ENCODE measurements at places on chromosomes 5 and 9.

- DNase-seq: no peak
These were observed 54.1 kb downstream of the USP20 start for GRCh38 chr9:129889122-129889940.

- DNase-seq: peak; percentile 23
These were observed 88.5 kb downstream of the SUSD1 start for GRCh38 chr9:112086627-112087026.

GRCh38 chr5:36826694-36827093 lies 49.9 kb upstream of the NIPBL start:
- DNase-seq: no peak

DNA sequence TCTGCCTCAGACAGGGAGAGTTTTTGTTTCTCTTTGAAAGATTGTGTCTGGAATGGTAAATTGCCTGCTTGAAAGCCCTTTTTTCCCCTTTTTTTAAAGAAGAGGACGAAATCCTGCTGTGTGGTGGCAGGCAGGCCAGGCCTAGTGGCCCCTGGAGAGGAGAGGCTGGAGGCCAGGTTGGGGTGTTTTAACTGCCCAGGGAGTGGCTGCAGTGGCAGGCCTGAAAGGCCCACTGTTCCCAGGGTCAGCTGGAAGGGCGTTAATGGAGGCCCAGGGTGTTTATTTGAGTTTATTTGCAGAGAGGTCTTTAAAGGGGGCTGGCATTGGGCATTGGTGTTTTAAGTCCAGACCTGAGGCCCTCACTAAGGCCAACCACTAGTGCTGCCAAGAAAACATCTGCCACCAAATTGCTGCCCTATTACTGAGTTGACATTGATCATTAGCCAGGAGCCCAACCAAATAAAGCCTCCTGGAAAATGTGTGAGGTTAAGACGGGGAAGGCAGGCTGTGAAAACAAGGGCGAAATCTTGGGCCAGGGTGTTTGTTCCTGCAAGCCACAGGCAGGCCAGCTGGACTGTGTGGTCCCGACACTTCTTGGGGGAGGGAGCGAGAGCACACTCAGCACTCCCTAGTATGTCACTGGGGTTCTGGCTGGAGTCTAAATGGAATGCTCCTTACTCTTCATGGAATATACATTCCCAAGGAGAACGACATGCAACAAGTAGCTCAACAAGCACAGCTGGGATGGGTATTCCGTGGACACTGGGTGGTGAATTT lies 5.0 kb downstream of the JADE2 start:
- DNase-seq: no peak

- DNase-seq: no peak
These were observed 1.3 kb downstream of the ADRB2 start for GRCh38 chr5:148827723-148828122.

DNA sequence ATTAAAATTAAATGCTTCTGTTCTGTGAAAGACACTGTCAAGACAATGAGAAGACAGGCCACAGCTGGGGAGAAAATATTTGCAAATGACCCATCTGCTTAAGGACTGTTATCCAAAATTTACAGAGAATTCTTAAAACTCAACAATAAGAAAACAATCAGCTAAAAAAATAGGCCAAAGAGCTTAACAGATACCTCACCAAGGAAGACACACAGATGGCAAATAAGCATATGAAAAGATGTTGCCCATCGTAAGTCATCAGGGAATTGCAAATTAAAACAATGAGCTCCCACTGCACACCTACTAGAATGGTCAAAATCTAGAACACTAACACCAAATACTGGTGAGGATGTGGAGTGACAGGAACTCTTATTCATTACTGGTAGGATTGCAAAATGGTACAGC lies 10.3 kb downstream of the WNK2 start:
- no peak for DNase-seq

DNA sequence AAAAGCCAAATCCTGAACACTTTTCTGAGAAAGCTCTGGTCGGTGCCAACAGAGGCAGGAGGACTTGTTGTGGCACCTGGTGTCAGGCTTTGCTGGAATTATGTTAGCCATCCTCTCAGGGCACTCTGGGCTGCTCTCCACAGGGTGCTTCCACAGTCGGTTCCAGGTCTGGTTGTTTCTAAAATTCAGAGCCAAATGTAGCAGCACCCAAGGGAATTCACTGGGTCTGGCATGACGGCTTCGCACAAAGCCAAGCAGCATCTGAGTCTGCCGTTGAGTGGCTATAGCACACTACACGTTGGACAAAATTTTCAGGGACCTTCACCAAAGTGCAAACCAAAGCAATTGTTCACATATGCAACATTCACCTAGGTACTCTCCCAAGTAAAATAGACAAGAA lies 110.2 kb downstream of the PJA2 start:
- DNase-seq: peak; percentile 50

DNA sequence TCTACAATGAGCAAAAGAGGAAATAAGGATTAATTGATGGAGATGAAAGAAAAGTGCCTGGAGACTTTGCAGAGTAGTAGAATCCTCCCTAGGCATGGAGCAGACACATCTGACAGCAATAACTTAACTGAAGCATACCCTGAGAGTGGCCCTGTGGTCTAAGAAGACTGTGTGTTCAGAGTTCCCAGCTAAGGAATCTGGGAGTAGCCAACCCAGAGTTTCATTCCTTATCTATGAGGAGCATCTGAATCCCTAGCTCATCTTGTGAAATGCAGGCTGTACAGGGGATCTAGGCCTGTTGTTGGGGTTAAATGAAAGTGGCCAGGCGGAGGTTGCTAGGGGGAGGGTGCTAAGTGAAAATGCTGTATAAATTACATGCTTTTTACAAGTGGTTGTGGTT lies 233.1 kb upstream of the FBXL7 start:
- DNase-seq: no peak

DNA sequence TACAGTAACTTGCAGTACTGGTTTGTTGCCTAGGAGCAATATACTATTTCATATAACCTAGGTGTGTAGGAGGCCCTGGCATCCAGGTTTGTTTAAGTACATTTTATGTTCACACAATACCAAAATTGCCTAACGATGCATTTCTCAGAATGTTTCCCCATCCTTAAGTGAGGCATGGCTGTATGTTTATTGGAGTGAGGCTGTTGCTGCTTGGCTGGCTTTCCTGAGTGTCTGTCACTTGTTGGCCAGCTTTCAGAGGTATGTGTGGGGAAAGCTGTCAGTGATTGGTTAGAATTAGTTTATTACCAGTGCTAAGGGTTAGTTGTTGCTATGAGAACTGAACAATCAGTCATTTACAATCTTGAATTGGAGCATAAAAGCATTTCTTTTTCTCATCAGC lies 154.1 kb upstream of the CDH12 start:
- no peak for DNase-seq

DNA sequence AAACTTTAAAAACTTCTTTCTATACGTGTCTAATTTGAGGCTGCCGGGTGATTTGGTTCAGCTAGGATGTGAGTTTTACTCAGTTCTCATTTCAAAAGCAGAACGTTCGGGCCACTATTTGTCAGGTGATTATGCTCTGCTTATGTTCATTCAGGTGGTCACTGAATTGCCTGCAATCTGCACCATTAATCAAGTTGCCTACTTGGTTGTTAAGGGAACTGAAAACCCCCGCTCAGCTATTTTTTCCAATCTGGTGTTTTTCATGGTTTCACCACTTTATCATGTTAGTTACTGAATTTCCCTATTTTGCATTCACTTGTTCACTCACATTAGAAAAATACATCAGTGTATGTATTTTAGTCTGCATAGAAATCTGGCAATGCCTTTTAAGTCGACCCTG lies 523.0 kb downstream of the CSNK1G3 start:
- DNase-seq: no peak

- no peak for DNase-seq
These were observed 31.7 kb upstream of the CSF1R start for GRCh38 chr5:150117945-150118560.

DNA sequence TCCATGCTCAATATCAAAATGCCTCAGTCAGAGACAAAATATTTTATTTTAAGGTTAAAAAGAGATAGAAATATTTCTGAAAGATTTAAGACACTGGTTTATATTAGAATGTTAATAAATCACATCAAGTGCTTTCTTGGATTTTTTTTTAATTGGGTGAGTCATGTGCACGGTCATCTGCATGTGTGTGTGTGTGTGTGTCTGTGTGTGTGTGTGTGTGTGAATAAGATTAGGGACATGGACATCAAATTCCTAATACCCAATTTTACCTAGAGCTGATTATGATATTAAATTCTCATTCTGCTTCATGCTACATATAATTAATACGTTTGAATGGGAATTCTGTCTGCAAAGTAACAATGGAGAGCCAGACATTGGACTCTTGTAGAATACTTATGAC lies 122.9 kb downstream of the BASP1 start:
- DNase-seq: no peak
